NCI-H2171 treated with DMSO at 0.1 percent for 48 hours (cell line): ENCODE measurements at places on chromosomes 11 and 22.
A peak's percentile ranks its signal among the peaks of the same experiment; 100 is the strongest.

- DNase-seq, result no peak
Observed at GRCh38 chr22:34214372-34214771, 294.1 kb upstream of the LARGE1 start.

GRCh38 chr22:44118645-44119315 lies 61.9 kb upstream of the PARVG start:
- no peak for DNase-seq

DNA sequence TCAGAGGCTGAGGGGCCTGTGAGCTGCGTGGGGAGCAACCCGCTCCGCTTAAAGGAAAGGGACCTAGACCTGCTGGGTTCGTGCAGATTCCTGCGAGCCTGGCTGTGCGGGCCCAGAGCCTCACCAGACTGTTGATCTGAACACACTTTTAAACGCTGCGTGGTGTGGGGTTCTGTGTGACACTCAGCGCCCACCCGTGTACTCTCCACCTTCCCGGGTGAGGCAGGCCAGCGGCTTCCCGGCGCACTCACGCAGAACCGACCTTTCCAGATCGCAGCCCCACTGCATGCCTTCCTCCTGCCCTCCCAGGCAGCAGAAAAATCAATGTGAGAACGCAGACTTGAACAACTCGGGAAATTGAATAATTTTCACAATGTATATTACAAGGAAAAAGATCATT lies 388.6 kb downstream of the TBC1D22A start:
- no peak for DNase-seq

DNA sequence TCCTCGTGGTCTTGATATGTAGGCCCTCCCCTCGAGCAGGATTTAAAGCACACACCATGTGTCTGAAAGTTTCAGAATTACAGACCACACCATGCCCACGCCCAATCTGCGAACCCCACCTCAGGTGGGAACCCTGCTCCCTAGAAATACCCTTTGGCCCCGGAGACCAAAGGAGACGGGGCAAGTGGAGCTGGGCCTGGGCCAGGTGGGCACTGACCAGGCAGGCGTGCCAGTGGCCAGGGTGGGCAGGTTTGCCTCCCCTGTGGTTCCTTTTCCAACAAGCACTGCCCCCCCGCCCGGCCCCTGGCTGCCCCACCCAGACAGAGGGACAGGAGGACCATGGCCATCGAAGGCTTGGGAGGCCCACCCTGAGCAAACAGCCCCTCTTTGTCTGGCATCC lies 400.4 kb downstream of the TBC1D22A start:
- DNase-seq, result no peak

DNA sequence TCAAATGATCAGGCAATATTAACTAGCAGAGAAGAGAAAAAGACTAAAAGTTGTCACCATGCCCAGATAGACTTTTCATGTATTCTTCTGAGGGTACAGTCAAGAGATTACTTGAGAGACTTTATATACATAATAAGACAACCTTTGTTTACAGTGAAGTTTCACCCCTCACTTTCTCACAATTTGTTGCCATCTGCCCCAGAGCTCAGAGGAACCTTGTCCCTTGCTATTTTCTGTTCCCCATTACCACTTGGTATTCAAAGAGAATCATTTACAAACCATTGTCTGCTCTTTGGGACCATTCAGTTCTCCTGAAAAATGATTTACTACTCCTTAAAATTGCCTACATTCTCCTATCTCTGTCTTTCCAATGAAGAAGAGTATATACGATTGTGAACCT lies 544.6 kb downstream of the CNTN5 start:
- DNase-seq, result no peak

DNA sequence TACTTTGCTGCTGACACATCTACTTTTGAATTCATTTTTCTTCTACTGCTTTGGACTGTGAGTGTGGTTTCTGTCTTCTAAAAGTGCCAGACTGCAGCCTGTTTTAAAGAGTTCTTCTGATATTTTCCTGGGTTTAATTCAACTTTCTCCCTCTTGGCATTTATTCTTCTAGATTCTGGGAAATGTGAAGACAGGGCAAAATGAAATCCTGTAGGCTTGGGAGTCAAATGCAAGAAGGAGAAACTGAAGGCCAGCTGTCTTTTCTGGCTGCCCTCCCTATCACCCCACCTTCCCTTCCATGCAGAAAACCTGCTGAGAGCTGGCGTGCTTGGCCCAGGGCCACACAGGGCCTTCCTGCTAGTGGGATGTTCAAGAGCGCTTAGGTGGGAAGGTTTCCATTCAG lies 7.6 kb downstream of the ZNF70 start:
- DNase-seq, result peak; percentile 67

DNA sequence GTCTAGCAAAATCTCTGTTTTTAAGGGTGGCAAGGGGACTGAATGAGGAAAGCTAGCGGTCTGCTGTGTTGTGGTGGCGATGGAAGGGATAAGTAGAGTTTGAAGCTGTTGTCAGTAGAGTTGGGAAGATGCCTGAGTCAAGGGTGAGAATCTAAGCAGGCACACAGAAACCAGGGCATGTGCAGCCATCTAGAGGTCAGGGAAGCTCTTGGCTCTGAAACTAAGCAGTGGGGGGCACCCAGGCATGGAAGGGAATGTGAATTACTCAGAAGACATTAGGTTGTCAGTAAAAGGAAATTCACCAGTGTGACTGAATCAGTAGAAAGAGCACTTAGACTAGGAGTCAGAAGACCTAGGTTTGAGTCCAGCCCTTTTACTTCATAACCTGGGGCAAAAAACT lies 15.4 kb downstream of the BMAL1 start:
- DNase-seq, result no peak

- DNase-seq, result no peak
Observed at GRCh38 chr11:109838026-109838425, 255.2 kb upstream of the ZC3H12C start.

GRCh38 chr11:34313099-34313517 lies 44.7 kb downstream of the ABTB2 start:
- no peak for DNase-seq

DNA sequence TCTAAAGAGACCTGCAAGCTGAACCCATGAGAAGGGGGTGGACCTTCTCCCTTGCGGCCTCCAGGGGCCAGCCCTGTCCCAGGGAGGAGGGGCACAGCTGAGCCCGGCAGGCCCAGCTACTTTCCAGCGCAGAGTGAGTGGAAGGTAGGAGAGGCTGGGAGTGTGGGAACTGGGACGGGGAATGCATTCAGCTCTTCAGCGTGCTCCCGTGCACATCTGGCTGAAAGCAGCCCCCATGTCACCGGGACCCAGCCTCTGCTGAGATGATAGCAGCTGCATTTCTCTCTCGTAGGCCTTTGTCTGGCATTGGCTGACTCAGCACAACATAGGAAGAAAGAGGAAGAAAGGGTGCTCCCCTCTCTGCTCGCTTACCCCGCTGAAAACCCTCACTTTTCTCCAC lies 951.5 kb downstream of the TBC1D22A start:
- no peak for DNase-seq

DNA sequence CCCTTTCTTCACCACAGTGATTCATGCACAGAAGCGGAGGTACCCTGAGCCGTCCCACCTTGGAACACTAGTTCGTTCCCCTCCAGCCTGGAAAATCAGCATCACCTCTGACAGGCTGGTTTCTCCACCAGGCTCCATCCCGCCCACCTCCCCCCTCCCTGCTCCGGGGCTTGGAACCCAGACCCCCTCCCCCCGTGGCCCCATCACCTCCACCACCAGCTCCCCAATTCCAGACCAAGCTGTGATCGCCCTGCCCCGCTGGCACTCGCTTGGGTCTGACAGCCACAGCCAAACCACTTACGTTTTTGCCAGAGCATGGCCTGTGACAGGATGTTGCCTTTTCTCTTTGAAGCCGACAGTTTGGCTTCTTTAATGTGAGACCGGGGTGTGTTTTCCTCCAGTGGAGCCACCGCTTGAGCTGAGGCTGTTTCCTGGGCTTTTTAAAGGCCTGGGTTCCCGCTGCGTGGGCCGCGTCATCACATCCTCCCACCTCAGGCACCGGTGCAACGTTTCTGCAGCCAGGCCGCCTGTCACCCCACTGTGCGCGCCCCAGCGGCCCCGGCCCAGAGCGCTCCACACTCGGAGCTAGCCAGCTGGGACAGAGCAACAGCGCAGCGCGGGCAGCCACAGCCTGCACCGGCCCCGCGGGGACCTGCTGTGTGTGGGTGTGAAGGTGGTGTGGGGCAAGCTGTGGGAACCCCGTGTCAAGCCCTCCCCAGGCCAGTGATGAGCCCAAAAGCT lies at the start of gene POU2AF1:
Gene POU2AF1 (minus strand): TSS at position 415 of the 741 bp plus-strand sequence. CDS start 98 bp downstream, at position 317.
- DNase-seq, result no peak

GRCh38 chr22:26709617-26710390 lies 52.4 kb downstream of the MIAT start:
- DNase-seq, result no peak

DNA sequence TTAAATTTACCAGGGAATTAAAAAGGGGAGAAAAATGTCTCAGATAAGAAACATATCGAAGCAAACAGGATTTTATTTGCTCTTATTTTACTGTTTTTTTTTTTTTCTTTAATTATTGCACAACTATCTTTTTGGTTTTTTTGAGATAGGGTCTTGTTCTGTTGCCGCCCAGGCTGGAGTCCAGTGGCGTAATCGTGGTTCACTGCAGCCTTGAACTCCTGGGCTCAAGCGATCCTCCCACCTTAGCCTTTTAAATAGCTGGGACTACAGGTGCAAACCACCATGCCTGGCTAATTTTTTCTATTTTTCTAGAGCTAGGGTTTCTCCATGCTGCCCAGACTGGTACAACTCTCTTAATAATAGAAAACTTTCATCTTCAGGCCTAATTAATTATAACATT lies 32.5 kb downstream of the DRG1 start:
- no peak for DNase-seq
